ENCODE measurements at places on chromosomes 11 and 22.

GRCh38 chr11:2518111-2518982 is 73.5 kb downstream of the KCNQ1 start:
- DNase-seq = no peak

GRCh38 chr11:110939471-110939870 is 227.2 kb upstream of the ARHGAP20 start:
- DNase-seq = no peak

DNA sequence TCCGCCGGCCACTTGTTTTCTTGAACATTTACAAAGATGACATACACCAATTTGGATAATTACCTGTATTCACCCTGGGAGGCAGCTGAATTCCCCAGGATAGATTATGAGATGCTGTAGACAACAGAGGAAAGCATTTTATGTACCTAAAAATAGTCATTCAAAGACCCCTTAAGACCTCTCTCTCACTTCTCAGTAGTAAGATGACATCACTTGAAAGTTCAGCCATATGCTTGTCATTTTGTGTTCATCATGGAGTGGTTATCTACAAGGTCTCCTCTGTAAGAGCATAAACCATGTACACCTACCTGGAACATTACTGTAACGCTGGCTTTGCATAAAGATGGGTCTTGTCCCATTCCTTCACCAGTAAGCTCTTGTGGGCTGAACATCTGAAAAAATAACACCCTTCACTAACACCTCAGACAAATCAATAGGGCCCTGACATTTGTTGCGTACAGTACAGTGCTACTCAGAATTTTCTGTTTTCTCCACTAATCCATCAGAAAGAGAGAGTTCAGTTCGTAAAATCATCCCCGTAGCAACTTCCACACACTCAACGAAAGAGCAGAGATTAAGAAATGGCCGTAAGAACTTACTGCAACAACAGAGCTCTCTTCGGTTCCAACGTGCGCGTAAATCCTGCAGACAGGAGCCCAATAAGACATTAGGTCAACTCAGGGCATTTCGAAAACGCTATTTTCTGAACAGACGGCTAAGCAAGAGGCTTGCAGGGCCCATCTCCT is 15.6 kb upstream of the WDR74 start:
- DNase-seq = no peak

DNA sequence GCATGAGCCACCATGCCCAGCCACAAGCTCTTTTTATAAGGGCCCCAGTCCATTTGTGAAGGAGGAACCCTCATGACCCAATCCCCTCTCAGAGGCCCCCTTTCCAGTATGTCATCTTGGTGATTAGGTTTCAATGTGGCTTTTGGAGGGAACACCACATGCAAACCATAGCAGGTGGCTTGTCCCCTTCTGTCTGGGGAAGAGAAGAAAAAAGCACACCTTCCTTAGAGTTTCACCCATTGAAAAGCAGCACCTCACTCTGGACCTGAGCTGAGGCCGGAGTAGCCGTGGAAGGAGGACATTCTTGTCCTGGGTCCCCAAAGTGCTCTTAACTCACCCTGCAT is 25.4 kb downstream of the NEAT1 start:
- DNase-seq = no peak

DNA sequence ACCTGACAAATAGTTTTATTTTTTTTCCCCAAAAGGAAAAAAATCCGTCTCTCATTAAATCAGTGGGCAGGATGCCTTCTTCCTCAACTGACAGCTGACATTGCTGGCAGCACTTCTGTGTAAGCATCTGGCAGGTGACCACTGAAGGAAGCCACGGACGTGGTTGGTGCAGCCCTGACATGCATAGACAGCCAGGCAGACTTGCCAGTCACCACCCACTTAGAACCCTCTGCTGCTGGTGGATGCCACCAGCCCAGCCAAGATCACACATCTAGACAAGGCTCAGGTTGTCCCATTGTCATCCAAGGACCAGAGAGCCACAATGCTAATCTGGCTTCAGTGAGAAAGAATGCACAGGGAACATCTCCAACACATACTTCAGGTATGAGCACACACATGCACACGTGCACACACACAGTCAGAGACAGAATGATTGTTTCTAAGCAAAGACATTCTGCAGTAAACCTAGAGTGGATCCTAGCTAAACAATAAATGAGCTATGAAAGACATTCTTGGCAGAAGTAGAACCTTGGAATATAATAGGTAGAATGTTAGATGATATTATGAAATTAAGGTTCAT is 49.8 kb upstream of the BMAL1 start:
- DNase-seq = no peak
